ENCODE measurements at places on chromosomes 3 and 15.

DNA sequence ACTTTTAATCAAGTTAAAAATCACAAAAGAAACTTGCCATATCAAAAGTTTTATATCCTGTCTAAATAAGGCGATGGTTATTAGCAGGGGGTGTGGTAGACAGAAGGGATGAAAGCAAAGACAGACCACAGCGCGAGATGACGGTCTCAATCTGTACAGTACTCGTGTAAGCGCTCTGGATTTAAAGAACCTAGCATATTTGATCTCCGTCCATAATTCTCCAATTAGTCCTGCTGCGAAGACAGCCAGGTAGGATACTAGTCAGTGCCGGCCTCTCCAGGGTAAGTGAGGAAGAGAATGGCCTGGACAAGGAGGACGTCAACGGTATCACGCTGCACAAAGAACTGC is 701 bp downstream of the SGO1 start:
- DNase-seq = no peak

DNA sequence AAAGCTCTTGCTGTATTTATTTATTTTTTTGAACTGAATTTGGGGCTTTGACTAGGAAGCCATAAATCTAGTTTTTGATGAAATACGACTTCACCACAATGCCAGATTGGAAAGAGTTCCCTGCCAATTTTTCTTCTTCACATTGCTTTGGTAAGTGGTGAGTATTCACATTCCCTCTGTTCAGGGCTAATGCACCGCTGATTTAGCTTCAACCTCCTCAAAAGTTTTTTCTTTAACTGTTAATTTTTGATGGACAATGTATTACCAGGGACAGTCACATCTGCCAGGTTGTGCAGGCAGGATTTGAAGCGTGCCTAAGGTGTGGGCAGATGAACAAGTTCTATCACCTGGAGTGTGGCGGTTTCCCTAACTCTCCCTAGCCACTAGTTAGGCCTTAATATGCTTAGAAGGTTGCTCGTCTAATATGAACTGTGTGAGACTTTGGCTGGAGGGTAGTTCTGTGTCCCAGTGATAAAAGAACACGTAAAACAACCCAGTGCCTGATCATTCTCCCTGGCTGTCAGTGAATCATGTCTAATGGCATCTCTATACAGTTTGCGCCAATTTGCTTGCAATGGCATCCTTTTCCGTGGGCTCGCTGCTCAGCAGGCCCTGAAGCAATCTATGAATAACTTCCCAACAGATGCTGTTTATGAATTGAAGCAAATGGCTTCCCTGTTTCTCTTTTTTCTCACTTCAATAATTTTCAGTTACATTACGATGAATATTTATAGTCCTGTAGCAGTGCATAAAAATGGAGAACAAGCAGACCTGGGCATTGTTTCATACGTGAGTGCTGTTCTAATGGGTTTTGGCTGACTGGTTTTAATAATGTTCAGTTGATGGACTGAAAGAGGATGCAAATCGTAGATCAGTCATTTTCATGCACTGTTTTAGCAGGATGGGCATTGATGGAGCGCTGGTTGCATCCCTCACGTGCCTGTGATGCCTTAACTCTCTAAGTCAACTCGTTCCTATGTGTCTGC is 243.2 kb upstream of the SUCLG2 start:
- DNase-seq = no peak

- DNase-seq = no peak
Observed at GRCh38 chr3:65039754-65040210, 352.0 kb upstream of the ADAMTS9 start.

DNA sequence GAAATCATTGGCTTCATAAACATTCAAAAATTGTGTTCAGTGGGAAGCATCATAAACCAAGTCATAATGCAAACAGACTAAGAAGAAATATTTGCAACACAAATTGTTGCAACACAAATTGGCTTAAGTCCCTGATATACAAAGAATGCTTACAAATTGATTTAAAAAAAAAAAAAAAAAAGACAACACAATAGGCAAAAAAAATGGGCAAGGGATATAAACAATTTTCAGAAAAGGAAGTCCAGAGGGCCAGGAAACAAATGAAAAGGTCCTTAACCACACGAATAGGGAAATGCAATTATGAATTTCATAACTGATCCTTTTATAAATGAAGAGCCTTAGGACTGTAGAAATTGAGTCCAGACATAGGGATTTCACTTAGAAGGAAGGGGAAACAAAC is 98.9 kb downstream of the LRRK1 start:
- no peak for DNase-seq

- no peak for DNase-seq
Observed at GRCh38 chr3:189460511-189460910, 170.7 kb upstream of the TP63 start.

DNA sequence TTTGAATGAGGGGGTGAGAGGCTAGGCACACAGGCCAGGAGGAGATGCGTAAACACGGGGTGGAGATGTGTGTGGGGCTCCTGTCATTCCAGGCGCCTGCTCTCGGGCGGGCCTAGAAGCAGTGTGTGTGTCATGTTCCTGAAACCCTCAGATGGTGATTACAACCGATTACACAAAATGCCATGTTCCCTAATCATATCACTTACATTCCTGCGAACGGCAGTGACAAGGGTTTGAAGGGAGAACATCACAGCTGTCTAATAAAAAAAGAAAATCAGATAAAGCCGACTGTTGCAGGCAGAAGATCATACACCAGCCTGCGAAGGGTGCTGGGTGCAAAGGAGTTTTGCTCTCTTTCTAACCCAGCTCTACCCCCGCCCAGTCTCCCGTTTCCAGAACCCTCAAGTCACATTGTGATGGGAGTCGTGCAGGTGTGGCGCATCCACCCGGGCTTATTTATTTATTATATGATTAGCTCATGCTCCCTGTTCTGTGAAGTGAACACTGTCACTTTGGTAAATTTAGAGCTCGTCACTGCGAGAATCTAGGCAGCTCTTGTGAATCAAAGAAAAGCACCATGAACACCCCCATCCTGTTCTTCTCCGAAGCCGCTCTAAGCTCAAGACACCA is 140.3 kb downstream of the NR2F2 start:
- DNase-seq = no peak

DNA sequence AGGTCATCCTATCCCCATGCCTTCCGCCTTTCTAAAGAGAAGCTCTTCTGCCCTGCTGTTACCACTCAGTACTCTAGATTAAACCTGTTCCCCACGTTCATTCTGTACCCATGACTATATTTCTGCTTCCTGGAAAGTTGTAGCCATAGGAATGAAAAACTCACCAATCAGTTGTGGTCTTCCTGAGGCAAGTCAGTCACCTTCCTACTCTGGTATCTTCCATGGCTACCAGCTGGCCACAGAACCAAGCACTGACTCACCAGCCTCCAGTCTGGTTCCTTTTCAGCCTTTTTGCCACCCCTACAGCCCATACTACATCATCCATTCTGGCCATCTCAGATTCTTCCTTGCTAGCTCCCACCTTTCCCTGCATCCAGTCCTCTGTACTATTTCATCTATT is 46.4 kb downstream of the TMEM44 start:
- DNase-seq = peak; percentile 9

- no peak for DNase-seq
Observed at GRCh38 chr3:34969513-34969912, 669.8 kb upstream of the ARPP21 start.

- no peak for DNase-seq
Observed at GRCh38 chr15:64583519-64583918, 123.1 kb downstream of the ZNF609 start.

- peak; percentile 9 for DNase-seq
Observed at GRCh38 chr3:115999613-116000012, 376.3 kb downstream of the GAP43 start.

DNA sequence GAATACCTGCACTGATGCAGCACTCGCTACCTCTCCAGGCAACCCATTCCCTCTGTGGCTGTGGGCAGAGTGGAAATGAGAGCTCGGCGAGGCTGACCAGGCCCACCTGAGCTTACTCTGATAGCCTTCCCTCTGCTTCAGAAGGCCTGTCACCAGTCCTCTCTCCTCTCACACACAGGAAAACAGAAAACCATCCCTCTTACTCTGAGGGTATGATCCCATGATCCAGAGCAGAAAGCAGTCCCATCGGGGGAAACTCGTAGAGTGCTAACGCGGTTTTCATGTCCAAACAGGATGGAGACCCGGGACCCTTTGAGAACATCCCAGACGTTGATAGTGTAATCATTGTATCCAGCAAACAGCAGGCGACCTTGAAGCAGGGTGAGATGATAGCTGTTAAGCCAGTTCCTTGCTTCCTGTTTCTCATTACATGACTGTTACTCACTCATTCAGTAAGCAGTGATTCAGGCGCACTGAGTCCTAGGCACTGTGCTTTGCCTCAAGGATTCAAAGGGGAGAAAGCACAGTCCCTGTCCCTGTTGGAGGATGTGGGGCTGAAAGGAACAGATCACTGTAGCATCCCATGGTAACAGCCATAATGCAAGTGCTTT is 11.8 kb upstream of the BCL2L10 start:
- no peak for DNase-seq

- DNase-seq = no peak
Observed at GRCh38 chr3:147411238-147411814, 2.2 kb downstream of the ZIC1 start.

GRCh38 chr3:184042617-184043016 is 10.2 kb upstream of the HTR3C start:
- DNase-seq = no peak

DNA sequence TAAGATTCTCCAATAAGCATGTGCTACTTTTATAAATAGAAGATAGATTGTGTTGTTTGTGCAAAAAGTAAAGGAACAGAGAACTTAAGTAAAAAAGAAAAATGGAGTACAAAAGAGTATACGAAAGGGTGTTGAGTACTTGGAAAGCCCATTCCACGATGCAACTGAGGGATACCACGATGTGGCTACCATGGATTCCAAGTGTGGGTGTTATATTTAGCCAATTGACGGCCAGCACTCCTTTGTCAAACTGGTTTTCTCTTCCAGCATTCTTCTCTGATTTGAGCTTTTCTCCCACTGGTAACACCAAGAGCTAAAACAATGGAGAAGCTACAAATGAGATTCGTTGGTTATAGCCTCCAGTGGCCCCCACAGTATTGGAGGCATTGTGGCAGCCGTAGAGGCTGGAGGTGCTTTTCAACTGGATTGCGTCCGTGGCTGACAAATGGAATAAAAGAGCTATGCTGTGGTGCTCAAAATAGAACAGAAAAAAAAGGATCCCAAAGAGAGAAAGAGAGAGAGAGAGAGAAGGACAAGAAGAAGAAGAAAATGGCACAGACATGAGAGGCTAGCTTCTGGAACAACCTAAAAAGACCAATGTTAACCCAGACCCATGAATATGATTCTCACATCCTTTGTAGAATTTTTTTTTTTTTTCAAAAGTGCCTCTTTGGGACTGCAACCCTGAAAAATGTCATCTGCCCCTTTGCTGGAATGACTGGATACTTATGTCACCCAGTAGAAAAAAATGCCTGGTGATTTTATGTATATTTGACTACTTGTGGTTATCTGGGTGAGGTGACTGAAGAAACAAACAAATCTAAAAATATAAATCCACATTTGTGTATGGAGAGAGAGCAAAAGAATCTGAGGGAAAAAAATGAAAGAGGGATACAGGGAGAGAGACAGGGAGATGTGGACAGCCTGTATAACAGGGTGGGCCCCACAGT is 345.1 kb downstream of the RORA start:
- no peak for DNase-seq

- DNase-seq = no peak
Observed at GRCh38 chr3:126340596-126340942, 16.6 kb downstream of the KLF15 start.

GRCh38 chr15:80855206-80855605 is 76.0 kb downstream of the CEMIP start:
- no peak for DNase-seq

- no peak for DNase-seq
Observed at GRCh38 chr3:13827256-13827655, 52.6 kb downstream of the WNT7A start.

GRCh38 chr3:177642042-177642803 is 444.9 kb upstream of the TBL1XR1 start:
- DNase-seq = peak; percentile 30

DNA sequence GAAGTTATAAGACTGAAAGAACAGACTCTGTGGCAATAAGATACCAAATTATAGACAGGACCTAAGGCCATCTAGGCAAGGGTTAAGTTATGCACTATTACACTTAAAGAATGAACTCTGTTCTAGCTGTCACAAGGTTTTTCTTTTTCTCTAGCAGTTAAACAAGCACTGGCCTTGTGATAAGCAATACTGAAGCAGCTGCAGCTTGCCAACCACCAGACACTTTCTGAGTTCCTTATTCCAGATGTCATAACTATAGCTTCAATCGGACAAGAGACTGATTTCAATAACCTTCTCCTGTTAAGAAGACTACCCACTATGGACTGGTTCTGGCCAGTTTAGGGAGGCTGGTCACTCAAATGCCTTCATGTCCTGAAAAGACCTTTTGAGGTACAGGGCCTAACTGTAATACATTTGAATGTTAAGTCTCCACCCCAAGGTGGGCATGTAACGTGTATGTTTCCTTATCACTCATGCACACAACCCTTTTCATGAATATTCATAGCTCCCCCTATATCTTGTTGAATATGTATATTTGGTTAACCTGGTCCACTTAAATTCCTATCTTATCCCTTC is 85.8 kb downstream of the CFAP20DC start:
- no peak for DNase-seq

DNA sequence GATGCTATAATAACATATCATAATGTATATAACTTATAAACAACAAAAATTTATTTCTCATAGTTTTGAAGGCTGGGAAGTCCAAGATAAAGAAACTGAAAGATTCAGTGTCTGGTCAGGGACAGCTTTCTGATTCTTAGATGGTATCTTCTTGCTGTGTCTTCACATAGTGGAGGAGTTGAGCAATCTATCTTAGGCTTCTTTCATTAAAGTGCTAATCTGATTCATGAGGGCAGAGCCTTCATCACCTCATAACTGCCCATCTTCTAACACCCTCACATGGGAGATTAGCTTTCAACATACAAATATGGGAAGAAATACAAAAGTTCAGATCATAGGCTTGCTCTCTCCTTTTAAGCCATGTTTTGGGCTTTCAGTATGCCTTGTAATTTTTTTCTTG is 774.8 kb upstream of the EPHA6 start:
- DNase-seq = no peak

GRCh38 chr15:32885713-32886112 is 167.9 kb downstream of the GREM1 start:
- DNase-seq = no peak

DNA sequence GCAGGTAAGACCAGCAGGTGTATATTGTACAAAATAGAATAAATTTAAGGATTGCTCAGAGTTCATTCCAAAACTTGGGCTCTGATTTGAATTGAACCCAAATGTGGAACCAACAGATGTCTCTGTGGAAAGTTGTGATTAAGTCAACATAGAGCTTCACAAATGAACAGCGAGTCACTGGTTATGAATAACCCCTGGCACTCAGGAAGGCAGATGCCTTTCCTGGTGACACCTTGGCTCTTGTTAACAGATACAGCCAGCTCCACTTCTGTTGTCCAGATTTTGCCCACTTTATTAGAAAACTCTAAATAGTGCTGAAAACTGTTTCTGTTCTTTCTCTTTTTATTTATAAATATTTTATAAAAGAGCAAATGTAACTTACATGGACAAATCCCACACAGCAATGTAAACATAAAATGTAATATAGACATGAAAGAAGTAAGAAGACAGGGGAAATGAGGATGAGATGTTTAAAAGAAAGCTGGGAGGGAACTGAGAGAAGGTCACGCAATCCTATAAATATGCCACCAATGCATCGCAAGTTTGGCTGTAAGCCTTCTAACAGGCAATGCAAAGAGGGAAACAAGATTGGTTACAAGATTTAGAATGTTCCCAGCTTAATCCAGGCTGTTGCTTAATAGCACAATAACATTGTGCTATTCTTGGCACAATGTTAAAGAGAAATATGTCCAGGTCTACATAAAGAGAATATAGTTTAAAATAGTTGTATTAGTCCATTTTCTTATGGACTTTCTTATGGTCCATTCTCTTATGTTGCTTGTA is 495.5 kb downstream of the TAFA4 start:
- no peak for DNase-seq

Data from posterior cingulate gyrus (tissue), 11 donors.